ENCODE measurements at places on chromosomes 12 and 14. TPM values are rescaled to one million over a fixed set of nuclear protein-coding genes. Genes with fewer than 3 reads are reported as not detected.

The CCND2 gene
- total RNA-seq = 197 TPM

The RITA1 gene
- 5.1 TPM for total RNA-seq

The P2RX2 gene
- not detected for total RNA-seq

The ALDH2 gene
- total RNA-seq = 3.4 TPM

The FLRT2 gene
- not detected for total RNA-seq

The KIF21A gene
- 12.6 TPM for total RNA-seq

DNA sequence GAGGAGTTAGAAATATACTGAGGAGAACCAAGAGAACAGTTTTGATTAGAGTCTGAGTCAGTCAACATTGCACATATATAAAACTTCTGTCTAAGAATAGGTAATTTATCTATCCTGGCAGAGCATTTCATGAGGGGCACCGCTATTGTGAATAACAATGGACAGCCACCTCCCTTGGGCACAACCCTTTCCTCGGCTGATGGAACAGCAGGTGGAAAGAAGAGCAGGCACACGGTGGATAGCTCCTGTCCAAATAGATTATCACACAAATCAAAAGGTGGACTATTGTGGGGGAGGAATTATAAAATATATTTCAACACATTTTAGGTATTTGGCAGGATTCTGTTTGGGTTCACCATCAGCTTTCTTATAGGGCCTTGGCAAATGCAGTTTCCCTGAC lies 84.0 kb upstream of the PTPRB start:
- no peak for DNase-seq

DNA sequence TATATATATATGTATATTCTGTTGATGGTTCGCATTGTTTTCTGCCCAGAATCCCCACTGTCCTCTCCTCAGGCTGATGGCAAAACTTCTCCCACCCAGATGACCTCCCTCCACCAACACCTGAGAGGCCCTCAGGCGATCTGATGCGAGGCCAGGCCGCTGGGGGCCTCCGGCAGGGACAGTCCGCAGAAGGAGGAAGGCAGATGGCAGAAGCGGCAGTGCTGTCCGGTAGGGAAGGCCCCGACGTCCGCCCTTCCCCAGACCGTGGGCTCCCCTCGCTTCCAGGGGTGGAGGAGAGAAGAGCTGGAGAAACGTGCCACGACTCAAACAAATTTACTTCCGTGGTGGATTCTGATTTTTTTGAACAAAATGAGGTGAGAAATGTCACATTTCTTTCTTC lies 178.3 kb upstream of the RGS6 start:
- DNase-seq = no peak

GRCh38 chr12:95336387-95337067 lies 118.9 kb downstream of the VEZT start:
- DNase-seq = no peak

GRCh38 chr12:10121278-10121677 lies 8.7 kb downstream of the CLEC7A start:
- no peak for DNase-seq

DNA sequence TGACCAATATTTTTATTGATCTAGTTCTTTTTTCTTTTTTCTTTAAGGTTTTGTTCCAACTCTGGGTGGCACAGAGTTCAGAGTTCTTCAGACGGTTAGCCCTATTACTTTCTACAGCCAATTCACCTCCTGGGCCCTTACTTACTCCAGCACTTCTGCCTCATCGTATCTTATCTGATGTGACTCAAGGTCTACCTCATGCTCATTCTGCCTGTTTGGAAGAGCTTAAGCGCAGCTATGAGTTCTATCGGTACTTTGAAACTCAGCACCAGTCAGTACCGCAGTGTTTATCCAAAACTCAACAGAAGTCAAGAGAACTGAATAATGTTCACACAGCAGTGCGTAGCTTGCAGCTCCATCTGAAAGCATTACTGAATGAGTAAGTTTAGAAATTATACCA lies 64.7 kb downstream of the VEZT start:
- DNase-seq = no peak

DNA sequence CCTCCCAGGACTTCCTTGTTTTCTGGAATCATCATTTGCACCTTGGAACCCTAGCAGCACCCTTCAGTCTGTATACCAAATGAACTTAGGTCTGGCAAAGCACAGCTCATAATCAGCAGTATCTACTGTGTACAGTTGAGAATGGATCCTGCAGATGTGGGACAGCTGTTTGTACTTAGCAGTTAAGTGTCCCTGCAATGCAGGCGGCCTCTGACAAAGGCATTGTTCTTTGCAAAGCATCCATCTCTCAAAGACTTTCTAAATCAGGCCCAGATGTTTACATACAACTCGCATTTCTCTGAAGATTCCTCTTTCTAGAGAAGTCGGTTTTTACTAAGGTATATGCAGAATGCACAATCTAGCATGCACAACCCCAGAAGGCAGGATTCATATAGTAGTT lies 170.5 kb upstream of the RBM19 start:
- DNase-seq = no peak
